ENCODE measurements at places on chromosomes 5 and 9. TPM values are rescaled to one million over a fixed set of nuclear protein-coding genes. Genes with fewer than 3 reads are reported as not detected.

HCN1 gene
- 0.29 TPM for total RNA-seq

GKAP1 gene
- total RNA-seq: 13.4 TPM

GRCh38 chr5:81572201-81572600 is 178.3 kb upstream of the ACOT12 start:
- DNase-seq: no peak

GRCh38 chr5:116650544-116650943 is 75.9 kb upstream of the SEMA6A start:
- DNase-seq: no peak

GRCh38 chr5:54669285-54669684 is 151.7 kb downstream of the SNX18 start:
- DNase-seq: no peak

DNA sequence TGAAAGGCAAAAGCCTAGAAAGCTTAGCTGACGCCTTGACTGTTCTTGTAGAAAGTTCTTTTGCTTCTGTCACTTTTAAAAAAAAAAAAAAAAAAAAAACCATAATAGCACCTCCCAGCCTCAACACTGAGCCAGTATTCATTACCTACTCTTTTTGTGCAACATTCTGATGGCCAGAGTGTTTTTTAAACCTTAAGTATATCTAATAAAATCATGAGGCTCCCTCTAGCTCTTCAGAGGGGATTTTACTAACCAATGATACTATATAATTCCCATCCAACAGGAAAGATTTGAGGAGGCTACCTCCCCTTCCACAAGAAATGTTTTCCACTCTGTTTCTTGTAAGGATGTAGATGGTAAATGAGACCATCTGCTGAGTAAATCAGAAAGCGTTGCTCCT is 3.9 kb downstream of the BNC2 start:
- DNase-seq: no peak

- DNase-seq: no peak
Observed at GRCh38 chr5:136615251-136616119, 250.1 kb upstream of the TRPC7 start.

Measured in breast epithelium (tissue), 4 donors.